ENCODE measurements at places on chromosomes 4 and X. TPM values are rescaled to one million over a fixed set of nuclear protein-coding genes. Genes with fewer than 3 reads are reported as not detected.

- no peak for DNase-seq
Observed at GRCh38 chrX:10381193-10381592, 224.4 kb downstream of the CLCN4 start.

GRCh38 chr4:105587841-105588240, 35.4 kb downstream of the ARHGEF38 start:
- no peak for DNase-seq

GRCh38 chrX:96204928-96205327, 479.7 kb upstream of the DIAPH2 start:
- no peak for DNase-seq

DNA sequence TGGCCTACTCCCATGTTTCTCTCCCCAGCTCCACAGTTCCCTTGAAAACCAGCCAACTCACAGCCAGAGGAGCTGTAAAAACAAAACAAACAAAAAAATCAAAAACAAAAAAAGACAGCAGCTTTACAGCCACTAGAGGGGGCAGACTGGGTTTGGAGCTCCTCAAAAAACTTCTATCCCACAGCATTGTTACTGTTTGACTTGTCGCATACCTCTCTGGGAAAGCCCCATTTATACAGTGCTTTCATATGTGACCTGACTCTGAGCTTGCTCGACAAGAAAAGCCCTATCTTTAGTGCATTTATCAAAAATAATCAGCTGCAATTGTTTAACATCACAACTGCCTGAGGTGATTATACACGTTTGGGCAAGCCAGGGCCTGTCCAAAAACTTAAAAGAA, 21.6 kb downstream of the TSPAN6 start:
- no peak for DNase-seq

- DNase-seq: no peak
Observed at GRCh38 chr4:80081566-80081965, 8.5 kb upstream of the ANTXR2 start.

- DNase-seq: peak; percentile 9
Observed at GRCh38 chr4:151409470-151410313, 716 bp downstream of the FHIP1A start.

DNA sequence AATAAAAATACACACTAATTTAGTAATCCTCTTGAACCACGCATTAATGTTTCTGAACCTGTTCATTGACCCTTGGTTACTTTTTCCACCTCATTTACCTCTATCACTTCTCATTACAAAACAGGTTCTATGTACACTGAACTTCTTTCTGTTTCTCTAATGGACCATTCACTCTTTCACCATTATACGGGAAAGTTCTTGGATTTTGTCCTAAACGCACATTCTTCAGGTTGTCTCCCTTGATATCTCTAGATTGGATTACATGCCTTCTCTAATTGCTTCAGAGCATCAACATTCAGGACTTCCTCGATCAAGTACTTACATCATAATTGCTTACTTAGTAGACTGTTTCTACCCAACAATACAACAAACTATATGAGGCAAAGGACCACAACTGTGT, 359.4 kb upstream of the FSTL5 start:
- no peak for DNase-seq

DNA sequence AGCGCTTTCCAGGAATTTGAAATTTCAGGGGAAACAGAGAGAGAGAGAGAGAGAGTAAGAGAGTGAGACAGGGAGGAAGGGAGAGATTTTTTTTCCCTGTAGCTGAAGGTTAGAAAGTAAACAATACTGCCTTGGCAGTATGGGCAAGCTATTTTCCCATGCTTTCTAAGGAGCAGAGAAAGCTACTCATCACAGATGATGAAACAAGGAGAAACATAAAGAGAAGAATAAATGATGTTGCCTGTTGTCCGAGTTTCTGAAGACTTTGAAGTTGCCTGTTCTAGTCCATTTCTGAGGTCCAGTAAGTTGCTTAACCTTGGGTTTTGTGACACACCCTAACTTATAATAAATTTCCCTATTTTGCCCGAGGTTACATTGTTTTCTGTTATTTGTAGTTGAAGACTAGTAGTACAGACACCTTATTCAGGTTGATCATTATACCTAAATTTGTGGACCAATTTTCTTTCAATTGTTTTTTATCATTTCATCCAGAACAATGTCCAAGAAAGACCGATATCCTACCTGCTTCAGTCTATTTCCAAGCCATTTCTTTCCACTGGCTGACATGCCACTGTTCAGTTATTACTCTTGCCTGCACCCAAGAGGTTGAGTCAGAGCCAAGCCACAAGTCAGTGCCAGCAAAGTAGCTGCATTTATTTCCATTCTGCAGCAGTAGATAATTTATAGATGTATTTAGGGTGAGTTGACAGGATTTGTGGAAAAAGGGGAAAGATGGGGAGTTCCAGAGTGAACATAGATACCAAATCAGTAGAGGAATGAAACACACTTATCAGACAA, 49.7 kb upstream of the SLC16A2 start:
- no peak for DNase-seq

GRCh38 chr4:95505151-95505550, 43.6 kb downstream of the UNC5C start:
- no peak for DNase-seq

GRCh38 chr4:105148776-105149175, 2.1 kb downstream of the TET2 start:
- DNase-seq: no peak

DNA sequence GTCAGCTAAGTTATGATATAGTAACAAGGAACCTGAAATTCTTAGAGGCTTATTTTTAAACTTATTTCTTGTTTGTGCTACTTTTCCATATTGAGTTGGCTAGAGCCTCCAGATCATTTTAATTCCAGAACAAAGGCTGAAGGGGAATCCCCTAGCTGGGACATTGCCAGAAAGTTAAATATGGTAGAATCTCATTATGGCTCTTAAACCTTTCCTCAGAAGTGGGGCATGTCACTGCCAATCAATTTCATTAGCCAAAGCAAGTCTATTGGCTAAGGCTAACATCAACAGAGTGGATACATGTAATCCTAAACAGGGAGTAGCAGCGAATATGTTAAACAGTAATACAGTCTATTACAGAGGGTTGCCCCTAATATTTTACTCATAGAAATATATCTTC, 47.0 kb downstream of the FTHL17 start:
- no peak for DNase-seq

GRCh38 chrX:14003876-14004425, 25.7 kb downstream of the GEMIN8 start:
- DNase-seq: no peak

GRCh38 chr4:16225167-16225862, 956 bp downstream of the TAPT1 start:
- no peak for DNase-seq

DNA sequence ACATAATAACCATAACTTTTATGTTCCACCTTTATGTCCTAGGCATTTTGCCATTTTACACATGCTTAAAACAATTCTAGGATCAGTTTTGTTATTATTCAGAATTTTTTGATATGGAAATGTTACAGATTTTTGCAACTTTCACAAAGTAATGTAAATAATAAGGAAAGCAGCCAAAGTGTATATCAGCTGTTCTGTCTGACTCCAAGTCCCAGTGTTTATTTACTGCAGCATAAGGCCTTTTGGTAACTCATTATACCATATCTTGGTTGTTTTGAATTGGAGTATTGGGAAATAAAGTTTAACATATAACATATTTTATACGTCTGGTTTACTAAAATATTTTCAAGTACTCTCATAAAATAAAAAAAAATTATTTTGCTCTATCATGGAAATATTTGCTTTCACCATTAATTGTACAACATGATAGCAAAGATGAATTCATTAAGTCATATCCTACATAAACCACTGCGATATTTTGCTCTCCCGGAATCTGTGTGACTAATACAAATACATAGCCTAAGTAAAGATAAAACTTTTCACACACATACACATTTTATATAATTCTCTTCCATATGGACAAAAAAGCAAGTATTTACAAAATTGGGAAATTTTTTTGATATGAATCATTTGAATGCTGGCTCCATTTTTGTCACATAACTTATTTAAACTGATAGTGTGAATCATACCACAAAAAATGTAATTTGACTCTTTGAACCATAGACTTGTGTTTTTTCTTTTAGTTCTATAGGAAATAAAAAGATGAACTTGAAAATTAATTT, 399.0 kb downstream of the PABPC4L start:
- no peak for DNase-seq

DNA sequence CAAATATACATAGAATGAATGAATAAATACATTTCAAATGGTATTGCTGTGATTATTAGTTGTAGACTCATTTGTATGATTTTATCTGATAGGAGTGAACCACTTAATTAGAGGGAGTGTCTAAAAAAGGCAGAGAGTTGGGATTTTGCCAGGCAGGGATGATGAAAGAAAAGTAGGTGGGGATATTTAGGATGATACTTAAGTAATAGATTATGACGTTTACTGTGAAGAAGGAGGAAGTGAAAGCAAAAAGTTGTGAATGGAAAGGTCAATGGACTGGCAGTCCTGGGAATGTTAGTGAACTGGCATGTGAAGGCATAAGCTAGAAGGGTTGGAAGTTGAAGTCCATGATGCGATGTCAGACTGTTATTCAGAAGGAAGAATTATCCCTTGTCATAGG, 917.1 kb downstream of the RAPGEF2 start:
- no peak for DNase-seq

Gene CXCR3
- 69.3 TPM for total RNA-seq

Gene LANCL3
- total RNA-seq: 0.49 TPM

Measured in CD8-positive, alpha-beta memory T cell (primary cell).